ENCODE measurements at places on chromosomes 3 and 15. TPM values are rescaled to one million over a fixed set of nuclear protein-coding genes. Genes with fewer than 3 reads are reported as not detected.
A peak's percentile ranks its signal among the peaks of the same experiment; 100 is the strongest.

DNA sequence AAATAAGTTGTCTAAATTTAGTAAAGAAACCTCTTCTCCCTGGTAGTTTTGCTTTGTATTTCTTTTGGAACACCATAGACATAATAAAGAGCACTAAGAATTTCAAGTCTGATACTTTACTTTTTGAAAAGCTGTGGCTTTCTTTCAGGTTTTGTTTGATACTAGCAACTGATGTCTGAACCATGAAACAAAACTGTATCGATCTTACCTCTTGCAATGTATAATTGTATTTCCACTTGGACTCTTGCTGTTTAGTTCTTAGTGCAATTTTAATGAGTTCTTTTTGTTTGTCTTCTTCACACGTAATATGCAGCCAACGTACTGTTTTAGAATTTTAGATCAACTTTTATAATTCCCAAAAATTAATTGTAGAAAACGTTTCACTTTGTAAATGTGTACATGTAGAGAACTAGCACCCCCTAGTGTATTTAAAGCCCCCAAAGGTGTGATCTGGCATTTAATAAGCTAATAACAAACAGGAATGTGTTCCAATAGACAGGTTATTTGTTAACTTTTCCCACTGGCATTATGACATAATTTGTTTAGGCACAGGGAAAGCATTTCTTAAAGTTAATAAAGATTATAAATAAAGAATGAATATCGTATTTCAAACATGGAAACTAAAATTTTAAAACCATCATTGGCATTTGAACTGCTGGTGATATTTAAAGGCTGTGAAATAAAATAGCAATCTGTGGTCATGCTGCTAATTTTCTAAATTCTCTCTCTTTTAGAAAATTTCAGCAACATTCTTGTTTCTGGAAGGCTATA, 289.1 kb upstream of the DNAJC19 start:
- DNase-seq: peak; percentile 21

GRCh38 chr3:40035177-40035576, 225.8 kb downstream of the MYRIP start:
- no peak for DNase-seq

GRCh38 chr15:96321639-96322535, 8.6 kb upstream of the NR2F2 start:
- peak; percentile 51 for DNase-seq

GRCh38 chr3:37627951-37628620, 233.6 kb upstream of the CTDSPL start:
- DNase-seq: no peak

- no peak for DNase-seq
These were observed 126.7 kb upstream of the PHLDB2 start for GRCh38 chr3:111732252-111732879.

DNA sequence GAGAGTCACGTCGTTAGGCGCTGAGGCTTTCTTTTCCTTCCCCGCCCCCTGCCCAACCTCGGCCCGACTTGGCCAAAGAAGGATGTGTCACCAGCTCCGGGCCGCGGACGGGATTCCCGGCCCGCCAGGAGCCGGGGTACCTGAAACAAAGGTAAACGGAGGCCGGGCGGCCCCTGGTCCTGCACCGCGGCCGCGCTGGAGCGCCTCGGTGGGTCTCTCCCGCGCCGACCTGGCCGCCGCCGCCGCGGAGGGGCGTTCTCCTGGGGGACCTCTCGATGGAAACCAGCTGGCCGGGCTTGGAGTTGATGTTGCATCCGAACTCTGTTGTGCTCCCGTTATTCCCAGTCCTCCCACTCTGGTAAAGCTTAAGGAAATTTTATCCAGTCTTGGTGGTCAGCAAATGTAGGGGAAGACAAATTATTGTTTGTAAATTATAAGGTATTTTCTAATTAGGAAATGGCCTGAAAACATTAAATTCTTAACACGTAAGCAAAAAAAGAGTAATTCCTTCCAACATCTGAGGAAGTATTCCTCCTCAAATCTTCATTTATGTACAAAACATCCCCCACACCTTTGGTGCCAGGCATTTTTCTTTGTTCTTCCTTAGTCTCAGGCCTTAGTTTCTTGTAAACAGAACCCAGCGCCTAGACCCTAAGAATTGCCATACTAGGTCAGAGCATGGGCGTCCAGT, 888 bp downstream of the PPP2R3A start:
- peak; percentile 72 for DNase-seq

GRCh38 chr15:32057876-32058425, 27.6 kb downstream of the CHRNA7 start:
- DNase-seq: no peak

- DNase-seq: no peak
These were observed 43.4 kb downstream of the FBXO22 start for GRCh38 chr15:75947092-75947491.

- DNase-seq: no peak
These were observed 16.2 kb downstream of the ZNF609 start for GRCh38 chr15:64476550-64476949.

DNA sequence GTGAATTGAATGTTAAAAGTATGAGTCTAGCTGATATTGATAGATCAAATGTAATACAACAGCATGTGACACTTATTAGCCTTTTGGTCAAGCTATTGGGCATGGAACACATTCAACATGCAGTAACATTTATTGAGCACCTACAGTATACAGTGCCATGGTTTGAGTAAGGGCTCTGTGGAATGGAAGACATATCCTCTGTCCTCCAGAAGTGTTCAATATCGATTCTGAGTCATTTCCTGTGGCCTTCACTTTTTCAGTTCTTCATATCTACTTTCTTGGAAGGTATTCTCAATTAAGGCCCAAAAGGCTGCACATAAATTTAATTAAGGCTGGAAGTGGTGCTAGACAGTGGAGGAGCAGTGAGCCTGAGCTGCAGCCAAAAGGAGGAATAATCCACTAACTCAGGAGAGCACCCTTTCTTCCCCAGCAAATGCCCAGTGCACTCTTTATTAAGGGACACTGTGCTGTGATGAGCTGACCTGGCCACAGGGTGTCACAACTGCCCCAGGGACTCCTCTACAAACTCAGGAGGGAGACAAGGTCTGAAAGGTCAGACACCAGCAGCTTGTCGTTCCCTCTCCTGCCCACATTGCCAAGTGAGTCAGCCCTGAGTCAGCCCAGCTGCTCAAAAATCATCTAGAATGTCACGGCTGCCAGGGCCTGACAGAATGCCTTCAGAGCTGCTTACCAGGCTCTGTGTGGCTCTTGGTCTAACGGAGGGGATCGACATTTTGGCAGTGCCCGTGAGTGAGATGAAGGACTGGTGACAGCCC, 544.8 kb downstream of the AGBL1 start:
- DNase-seq: peak; percentile 86

GRCh38 chr3:124907957-124908356, 20.8 kb upstream of the ITGB5 start:
- peak; percentile 39 for DNase-seq

DNA sequence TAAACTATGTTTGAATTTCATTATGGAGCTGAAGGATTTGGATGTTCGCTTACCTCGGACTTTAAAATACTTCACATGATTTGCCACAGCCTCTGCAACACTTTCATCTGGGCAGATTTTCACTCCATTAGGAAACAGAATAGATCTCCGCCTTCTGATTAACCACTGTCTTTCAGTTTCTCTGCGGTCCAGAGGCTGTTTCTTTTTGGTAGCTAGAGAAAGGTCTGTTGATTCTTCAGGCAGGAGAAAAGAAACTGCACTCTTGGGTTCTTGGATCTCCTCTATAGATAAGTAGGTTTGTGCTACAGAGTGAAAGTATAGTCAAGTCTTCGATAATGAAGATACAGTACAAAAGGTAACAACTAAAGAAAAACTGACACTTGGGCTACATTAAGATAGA, 844 bp downstream of the IMPG2 start:
- DNase-seq: no peak

- DNase-seq: no peak
These were observed 334.1 kb downstream of the FHIT start for GRCh38 chr3:60917141-60917540.

GRCh38 chr3:179147873-179148615, at the start of gene PIK3CA:
Gene PIK3CA, plus strand, starts transcription at chr3:179148357. Its CDS starts 50,469 bp downstream, at chr3:179198826.
- peak; percentile 97 for DNase-seq

DNA sequence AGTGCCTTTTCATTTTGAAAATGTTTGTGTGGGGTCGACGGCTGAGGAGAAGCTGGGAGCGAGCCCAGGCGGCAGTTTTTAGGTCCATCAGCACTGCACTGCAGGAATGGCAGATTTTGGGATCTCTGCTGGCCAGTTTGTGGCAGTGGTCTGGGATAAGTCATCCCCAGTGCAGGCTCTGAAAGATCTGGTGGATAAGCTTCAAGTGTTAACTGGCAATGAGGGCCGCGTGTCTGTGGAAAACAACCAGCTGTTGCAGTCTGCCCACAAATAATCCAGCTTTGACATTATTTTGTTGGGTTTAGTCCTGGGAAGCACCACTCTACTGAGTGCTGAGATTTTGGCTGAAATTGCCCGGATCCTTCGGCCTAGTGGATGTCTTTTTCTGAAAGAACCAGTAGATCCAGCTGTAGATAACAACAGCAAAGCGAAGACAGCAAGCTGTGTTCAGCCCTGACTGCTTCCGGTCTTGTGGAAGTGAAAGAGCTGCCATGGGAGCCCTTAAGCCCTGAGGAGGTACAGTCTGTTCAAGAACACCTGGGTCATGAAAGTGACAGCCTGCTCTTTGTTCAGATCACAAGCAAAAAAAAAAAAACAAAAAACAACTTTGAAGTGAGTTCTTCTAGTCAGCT, 13.1 kb upstream of the ANP32A start:
- DNase-seq: no peak

- DNase-seq: no peak
These were observed 631.6 kb upstream of the KCNMB2 start for GRCh38 chr3:177904621-177905020.

CLRN1 gene
- total RNA-seq: 0.93 TPM

OR4M2 gene
- total RNA-seq: not detected

CYP8B1 gene
- total RNA-seq: not detected

PGBD4 gene
- total RNA-seq: 0.66 TPM

WDR6 gene
- 151 TPM for total RNA-seq

ATG3 gene
- 68.1 TPM for total RNA-seq

POTEB2 gene
- total RNA-seq: not detected

SLC6A11 gene
- 1.2 TPM for total RNA-seq

Measured in GM23338 (cell line).